ENCODE measurements at places on chromosomes 12 and 14.
A peak's percentile ranks its signal among the peaks of the same experiment; 100 is the strongest.

DNA sequence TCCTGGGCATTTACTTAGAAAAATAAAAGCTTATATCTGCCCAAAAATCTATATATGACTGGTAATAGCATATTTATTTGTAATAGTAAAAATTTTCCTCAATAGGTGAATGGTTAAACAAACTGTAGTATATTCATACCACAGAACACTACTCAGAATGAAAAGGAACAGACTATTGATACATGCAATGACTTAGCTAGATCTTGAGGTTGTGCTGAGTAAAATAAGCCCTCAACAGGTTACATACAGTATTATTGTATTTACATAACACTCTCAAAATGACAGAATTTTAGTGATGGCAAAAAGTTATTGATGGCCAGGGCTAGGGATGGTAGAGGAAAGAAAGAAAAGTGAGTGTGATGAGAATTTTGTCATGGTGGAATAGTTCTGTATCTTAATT lies 178.4 kb downstream of the BMP4 start:
- no peak for DNase-seq

GRCh38 chr12:75872762-75873161 lies 158.8 kb downstream of the PHLDA1 start:
- no peak for DNase-seq

GRCh38 chr14:101026341-101026740 lies 122.8 kb upstream of the RTL1 start:
- DNase-seq, result no peak

GRCh38 chr12:88300931-88301330 lies 158.8 kb downstream of the TMTC3 start:
- no peak for DNase-seq

GRCh38 chr12:89162589-89163261 lies 189.6 kb downstream of the DUSP6 start:
- DNase-seq, result peak; percentile 60

DNA sequence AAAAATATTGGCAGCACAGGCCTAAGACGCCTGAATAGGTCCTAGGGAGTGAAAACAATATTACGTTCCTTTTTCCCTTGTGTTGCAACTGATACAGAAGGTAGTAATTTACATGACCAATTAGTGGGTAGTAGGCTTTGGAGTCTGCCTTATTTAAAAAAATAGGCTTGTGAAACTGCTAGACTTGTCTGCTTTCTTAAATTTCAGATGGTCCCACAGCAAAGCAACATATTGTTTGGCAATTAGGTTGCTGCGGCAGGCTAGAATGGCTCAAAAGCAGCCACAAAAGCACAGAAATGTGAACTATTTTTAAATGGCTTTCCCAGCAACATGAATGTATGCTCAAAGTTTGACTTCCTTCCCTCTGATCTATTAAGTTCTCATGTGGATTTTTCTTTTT lies 211.9 kb downstream of the TTC8 start:
- no peak for DNase-seq

GRCh38 chr14:68888883-68889282 lies 90.2 kb downstream of the ACTN1 start:
- no peak for DNase-seq

DNA sequence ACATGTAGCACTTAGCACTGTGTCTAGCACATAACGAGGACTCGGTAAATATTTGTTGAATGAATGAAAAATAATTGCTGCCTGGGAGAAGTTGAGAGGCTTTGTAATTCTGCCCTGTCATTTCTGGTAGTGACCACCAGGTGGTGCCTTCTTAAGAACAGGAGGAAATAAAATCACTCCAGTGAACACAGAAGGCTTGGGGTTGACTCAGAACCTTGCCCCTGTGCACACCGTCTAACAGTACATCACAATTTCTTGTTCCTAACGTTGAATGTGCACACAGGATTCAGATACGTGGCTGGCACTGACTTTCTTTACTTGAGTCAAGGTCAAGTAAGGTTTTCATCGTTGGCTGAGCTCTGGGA lies 91.8 kb downstream of the RGS6 start:
- no peak for DNase-seq

DNA sequence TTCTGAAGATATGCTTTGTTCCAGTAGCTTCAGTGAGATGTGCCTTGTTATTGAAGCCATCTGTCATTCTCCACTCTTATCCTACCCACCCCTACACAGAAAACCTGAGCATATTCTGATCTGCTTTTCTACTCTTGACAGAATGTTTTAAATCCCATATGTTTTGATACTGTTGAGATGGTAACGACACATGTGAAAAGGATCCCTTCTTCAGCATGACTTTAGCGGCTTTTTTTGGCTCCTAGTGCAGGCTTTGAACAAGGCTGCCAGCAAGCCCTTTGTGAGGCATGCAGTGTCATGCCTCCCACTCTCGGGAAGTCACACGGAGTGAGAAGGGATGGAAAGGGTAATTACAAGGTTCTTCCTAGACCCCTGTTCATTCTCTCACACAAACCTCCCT lies 228.8 kb upstream of the RGS6 start:
- DNase-seq, result peak; percentile 37

DNA sequence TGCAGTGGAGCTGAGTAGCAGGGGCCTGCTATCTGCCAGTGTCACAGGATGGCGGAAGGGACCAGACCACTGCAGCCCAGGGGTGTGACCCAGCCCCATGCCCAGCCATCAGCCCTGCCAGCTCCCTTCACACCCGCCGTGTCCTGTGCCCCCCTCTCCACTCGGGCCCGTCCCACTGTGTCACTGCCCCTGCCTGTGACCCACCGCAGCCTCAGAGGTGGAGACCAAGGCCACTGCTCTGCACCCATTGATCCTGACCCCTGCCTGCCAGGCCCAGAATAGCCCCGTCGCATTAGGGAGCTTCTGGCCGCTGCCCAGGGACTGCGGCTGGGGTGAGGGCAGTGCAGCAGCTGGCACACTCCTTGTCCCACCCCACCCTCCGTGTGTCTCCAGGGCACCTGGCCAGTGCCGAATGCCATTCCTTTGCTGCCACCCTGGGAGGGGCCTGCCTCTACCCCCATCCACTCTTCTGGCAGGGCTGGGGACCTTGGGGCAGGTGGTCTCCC lies 2.1 kb upstream of the CRIP2 start:
- no peak for DNase-seq

GRCh38 chr14:101198398-101199027 lies 295.0 kb upstream of the RTL1 start:
- DNase-seq, result no peak

DNA sequence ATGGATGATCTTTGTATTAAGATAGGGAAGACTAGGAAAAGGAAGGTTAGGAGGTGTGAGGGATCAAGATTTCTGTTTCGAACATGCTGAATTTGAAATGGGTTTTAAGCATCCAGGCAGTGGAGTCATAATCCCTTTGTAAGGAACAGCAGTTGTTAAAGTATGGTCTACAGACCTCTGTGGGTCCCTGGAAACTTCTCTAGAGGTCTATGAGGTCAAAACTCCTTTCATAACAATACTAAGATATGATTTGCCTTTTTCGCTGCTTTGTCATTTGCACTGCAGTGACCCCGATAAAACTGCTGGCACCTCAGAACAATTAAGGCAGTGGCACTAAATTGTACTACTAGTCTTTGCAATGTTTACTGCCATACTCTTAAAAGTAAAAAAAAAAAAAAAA lies 1.5 kb downstream of the RAD51AP1 start:
- no peak for DNase-seq

DNA sequence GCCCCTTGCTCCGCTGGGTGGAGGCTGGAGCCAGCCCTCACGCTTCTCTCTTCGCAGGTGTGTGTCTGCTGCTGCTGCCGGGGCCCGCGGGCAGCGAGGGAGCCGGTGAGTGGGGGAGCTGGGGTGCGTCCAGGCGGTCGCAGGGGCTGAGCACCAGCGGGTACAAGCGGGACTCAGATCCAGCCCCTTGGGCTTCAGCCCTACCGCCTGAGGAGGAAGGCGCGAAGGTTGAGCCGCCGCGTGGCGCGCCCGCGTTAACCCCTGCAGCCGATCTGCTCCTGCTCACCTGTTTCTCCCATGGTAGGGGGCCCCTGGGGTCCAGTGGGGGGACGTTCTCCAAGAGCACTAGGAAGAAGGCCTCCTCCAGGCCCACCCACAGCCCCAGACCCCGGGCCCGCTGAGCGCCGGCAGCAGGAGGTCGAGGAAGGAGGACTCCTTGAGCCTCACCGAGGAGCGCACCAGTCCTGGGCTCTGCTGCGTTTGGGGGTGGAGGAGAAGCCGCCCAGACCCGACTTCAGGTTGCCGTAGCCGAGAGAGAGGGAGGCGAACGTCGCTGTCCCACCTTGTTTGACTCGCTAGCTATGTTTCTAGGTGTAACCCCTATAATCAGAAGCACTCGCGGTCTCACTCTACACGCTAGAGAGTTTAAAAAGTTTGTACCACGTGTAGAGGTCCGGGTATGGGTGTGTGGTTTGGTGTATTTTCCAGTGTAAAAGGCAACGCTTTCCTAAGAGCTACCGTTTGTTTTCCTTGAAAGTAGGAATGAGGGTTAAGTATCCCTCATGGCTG lies 834 bp downstream of the COCH start:
- no peak for DNase-seq

DNA sequence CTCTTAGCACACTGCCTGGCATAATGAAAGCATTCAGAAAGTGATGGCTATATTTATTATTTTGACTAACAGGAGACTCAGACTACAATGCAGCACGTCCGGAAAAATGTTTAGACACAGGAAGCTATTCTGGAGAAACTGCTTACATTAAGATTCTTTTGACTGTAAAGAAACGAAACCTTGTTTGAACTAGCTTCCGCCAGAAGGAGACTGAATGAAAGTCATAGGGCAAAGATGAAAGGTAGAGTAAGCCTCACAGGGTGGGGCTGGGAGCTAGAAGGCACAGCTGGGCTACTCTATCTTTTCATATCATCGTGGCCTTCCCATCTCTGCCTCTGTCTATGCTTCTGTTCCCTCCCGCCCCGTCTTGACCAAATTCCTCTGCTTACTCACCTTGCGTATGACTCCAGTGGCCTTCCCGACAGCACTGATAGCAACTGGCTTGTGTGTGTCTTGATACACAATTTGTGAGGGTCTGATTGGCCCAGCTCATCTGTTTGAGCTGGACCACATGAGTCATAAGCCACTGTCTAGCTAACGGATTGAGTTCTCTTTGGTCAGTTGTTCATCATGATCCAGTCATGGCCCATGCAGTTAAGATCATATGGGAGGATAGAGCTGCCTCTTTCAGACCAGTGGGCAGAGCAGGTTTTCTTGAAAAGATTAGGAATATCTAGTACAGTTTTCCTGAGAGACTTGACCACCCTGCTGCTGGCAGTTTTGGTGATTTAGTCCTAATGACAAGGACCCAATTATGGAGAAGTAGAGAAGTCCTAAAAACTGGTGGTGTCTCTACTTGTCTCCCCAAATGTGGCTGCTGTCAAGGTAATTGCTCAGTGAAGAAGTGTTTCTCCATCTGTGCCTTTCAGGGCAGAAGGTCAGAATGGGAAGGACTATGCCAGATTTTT lies 151.5 kb upstream of the SLC38A2 start:
- peak; percentile 87 for DNase-seq

GRCh38 chr12:4080213-4080612 lies 193.3 kb upstream of the CCND2 start:
- DNase-seq, result no peak

DNA sequence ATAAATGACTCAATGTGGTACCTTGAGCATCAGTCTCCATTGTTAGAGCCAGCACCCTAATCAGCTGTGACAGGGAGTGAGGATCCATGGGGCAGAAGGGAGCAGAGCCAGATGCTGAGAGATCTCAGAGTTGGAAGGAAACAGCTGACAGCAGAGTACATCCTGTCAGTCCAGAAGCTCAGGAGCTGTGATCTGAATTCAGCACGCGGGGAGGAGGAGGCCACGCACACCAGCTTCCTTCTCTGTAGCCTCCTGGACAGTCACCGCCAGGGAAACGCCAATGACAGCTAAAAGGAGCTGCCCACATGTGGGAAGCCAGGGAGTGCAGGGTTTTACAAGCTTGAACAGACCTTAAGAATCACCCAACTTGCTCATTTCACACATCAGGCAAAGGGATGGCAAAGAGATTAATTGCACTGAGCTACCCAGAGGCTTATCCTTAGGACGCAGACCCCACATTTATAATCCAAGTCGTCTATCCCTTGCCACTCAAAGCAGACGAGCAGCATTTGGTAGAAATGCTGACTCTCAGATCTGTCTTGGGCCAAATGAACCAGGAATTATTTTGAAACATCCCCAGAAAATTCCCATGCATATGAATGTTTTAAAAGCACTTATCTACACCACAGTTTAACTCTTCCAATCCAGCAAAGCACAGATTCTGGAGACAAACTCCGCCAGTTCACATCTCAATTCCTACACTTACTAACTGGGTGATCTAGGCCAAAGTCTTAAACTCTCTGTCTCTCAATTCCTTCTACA lies 322.6 kb upstream of the TMTC1 start:
- no peak for DNase-seq

GRCh38 chr12:128269181-128269591 lies 2.2 kb downstream of the TMEM132C start:
- DNase-seq, result no peak

- no peak for DNase-seq
These were observed 30.7 kb upstream of the BCL7A start for GRCh38 chr12:121990692-121991603.

DNA sequence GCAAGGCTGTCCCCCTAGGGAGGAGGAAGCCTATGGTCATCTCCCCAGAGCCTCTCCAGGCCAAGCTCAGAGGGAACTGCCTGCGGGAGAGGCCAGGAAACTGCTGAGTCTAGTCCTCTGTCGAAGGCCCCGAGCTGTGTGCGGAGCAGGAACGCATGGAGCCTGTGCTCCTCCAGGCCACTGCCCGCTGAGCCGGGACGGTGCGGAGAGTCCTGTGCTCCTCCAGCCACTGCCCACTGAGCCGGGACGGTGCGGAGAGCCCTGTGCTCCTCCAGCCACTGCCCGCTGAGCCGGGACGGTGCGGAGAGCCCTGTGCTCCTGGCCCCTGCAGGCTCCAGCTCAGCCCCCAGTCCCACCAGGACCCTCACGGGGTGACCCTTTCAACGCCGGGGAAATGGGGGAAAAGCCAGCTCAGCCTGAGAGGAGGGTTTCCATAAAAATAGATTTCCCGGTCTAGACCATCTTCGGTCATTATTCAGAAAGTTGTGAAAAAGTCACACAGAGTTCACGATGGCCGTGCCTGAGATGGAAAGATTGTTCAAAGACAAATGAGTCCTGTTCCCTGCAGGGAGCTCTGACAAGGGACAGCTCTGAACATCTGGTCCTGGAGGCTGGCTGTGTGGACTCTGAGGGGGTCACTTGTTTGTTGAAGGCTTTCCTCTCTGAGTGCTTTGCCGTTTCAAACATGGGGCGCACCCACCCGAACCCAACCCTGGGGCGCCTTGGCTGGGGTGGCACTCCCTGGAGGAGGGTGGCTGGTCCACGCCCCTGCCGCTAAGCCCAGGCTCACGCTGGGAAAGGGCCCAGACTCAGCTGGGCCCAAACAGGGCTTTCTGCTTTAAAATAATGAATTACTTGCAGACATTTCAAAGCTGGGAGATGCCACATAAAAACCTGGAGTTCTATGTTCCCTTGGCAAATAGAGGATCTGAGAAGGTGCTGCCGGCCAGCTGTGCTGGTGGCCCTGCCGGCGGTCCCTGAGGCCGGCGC lies 85.5 kb downstream of the ADGRD1 start:
- no peak for DNase-seq

- DNase-seq, result peak; percentile 63
These were observed 589 bp upstream of the HVCN1 start for GRCh38 chr12:110689281-110690126.

Measured in AG08396 (cell line).